ENCODE measurements at places on chromosomes 7 and 10.

DNA sequence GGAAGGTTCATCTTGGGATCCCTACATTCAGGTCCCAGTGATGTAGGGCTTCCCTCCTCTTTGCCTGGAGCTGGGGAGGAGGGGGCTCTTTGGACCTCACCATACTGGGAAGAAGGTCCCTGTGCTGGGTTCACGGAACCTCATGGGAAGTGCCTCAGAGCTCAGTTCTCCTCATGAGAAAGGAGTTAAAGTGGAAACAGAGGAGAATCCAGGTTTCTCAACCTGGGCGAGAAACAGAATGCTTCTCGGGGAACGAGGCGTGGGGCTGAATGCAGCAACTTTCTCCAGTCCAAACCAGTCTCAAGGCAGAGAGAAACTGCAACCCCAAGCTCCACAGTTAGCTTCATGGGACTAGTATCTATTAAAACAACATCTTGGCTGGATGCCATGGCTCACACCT lies 382.7 kb upstream of the FOXK1 start:
- no peaks in the 10 kb centered on the region for H3K4me1 ChIP-seq
- H3K27ac ChIP-seq: no peak overlapping the region
- H3K27me3 ChIP-seq: no peaks in the 10 kb centered on the region
- H3K36me3 ChIP-seq: no peaks in the 10 kb centered on the region

DNA sequence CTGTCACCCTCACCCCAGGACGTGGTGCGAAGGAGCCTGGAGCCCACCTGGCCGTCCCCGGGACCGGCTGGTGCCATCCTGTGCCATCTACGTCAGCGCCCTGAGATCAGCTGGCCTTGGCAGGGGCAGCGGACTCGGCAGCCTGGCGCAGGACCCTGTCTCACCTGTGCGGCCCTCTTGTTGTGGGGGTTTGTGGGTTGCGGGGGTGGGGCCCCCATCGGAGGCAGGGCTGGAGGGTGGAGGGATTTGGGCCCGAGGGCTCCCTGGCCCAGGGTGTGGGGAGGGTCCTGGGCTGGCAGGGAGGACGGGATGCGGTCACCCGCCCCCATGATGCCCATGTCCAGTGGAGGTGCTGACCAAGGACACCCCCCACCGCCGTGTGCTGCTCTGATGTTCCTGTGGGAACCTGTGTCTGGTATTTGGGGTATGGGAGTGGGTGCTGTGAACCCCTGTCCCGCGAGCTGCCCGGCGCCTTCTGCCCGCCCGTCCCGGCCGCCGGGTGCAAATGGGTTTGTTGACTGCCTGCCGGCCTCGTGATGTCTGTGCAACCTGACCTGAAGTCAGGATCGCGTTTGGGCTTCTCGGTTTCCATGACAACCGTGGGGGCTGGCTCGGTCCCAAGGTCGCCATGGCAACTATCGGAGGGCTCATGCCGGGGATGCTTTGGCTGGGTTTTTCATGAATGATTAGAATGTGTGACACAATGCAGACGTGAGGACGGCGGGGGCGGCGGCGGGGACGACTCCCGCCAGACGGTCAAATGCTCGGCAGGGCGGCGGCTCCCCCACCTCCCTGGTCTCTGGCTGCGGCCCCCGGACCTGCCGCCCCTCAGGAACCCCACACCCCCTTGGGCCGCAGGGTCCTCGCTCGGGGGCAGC lies 7.3 kb downstream of the MAFK start:
- no peaks in the 10 kb centered on the region for H3K27me3 ChIP-seq
- DNase-seq: no peak
- H3K4me1 ChIP-seq: peaks cover 9% of the 10 kb centered on the region
- no peak overlapping the region for H3K27ac ChIP-seq

GRCh38 chr10:103716206-103717160 lies 138.9 kb downstream of the SH3PXD2A start:
- no peaks in the 10 kb centered on the region for H3K36me3 ChIP-seq
- no peaks in the 10 kb centered on the region for H3K4me1 ChIP-seq
- DNase-seq: no peak
- no peak overlapping the region for H3K27ac ChIP-seq
- H3K4me3 ChIP-seq: no peak overlapping the region
- H3K27me3 ChIP-seq: no peaks in the 10 kb centered on the region

- peaks cover 6% of the 10 kb centered on the region for H3K36me3 ChIP-seq
- peaks cover 8% of the 10 kb centered on the region for H3K4me1 ChIP-seq
- H3K27me3 ChIP-seq: no peaks in the 10 kb centered on the region
- H3K4me3 ChIP-seq: no peak overlapping the region
- no peak overlapping the region for H3K27ac ChIP-seq
Observed at GRCh38 chr7:131391145-131391544, 63.5 kb downstream of the MKLN1 start.

DNA sequence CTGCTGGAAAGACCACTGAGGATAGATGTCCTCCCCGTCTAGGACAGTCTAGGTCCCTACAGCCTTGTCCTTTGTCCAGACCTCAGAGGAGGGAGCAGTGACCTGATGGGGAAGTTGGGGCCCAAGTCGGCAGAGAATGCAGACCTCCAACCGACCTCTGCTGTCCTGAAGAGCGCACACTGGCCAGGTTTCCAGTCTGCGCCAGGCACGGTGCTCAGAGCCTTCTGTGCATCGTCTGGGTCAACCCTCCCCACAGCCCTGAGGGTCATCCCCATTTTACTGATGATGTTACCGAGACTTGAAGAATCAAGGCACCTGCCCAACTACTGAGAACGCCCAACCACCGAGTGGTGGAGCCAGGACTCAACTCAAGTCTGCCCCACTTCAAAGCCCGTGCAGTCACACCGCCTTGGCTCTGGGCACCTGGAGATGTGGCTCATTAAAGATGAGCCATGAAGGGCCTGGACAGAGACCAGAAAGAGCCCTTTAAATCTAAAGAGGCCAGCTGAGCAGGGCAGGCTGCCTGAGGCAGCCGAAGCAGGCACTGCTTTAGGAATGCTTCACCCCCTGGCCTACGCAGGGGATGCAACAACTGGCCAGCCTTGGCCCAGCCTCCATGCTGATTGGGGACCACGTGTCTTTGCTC lies 4.4 kb downstream of the ITPRIP start:
- H3K4me3 ChIP-seq: peak overlapping the region; percentile 68
- peak overlapping the region; percentile 98 for H3K27ac ChIP-seq
- H3K36me3 ChIP-seq: peaks cover 44% of the 10 kb centered on the region
- no peaks in the 10 kb centered on the region for H3K27me3 ChIP-seq
